ENCODE measurements at places on chromosomes 12 and 14.

GRCh38 chr14:70812124-70812818 lies 3.0 kb upstream of the MAP3K9 start:
- no peak for DNase-seq

DNA sequence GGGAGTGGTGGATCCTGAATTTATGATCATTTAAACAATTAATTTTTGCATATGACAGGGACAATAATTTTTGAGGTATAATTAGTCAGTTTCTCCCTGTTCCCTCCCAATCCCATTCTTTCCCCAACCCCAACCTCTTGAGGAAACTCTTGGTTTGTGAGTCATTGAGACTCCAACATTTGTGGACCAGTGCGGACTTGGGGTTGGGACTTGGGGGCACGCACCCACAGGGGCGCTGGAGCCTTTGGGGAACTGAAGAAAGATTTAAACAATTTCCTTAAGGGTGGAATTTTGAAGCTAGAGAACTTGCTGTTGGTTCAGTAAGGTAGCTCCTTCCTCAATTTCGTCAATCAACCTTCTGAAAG lies 17.4 kb upstream of the PTGR2 start:
- no peak for DNase-seq

GRCh38 chr12:129839679-129840078 lies 64.1 kb downstream of the TMEM132D start:
- no peak for DNase-seq

- DNase-seq, result no peak
Measured at GRCh38 chr12:129873833-129874208, 30.0 kb downstream of the TMEM132D start.

GRCh38 chr12:46657453-46658411 lies 168.1 kb downstream of the SLC38A4 start:
- no peak for DNase-seq

GRCh38 chr12:102939670-102940222 lies 17.7 kb upstream of the ASCL1 start:
- no peak for DNase-seq

DNA sequence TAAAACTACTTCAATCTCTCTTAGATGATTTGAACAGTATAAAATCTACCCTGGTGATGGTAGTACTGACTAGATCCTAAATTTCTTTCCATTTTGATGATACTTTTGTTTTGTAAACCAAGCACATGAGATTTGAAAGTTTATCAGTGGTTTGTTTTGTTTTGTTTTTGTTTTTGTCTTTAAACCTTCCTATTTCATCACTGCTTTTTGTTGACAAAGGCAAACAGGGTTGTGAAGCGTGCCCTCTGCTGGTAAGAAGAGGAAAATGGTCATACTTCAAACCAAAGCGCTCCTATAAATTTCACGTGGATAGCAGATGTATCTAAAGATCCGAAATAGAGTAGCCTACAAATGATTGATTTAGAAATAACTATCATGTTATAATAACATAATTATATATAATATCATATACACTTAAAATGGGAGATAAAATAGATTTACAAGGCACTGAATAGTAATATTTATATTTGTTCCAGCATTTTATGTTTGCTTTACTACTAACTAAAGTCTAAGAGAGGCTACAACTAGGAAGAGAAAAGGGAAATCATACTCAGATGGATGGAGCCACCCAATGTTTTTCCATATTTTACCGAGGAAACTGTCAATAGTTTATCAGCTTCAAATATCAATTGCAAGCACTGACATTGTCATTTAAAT lies 254.0 kb upstream of the USP15 start:
- no peak for DNase-seq

DNA sequence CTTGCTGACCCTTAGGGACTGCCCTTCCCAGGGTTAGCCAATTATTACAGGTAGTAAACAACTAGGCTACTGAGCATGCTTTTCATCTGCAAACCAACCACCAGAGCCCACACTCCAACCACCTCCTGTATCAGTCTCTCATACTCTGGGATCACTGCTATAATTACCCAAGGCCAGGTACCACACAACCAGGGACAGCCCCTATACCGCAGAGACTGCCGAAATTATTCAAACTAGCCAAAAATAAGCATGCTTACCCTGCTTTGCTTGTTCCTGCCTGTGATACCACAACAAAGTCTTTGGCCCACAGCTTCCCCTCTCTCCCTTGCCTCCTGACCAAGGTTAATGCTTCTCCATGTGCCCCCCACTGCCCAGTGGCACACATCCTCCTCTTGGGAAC lies 197.6 kb upstream of the SRRM4 start:
- DNase-seq, result no peak

DNA sequence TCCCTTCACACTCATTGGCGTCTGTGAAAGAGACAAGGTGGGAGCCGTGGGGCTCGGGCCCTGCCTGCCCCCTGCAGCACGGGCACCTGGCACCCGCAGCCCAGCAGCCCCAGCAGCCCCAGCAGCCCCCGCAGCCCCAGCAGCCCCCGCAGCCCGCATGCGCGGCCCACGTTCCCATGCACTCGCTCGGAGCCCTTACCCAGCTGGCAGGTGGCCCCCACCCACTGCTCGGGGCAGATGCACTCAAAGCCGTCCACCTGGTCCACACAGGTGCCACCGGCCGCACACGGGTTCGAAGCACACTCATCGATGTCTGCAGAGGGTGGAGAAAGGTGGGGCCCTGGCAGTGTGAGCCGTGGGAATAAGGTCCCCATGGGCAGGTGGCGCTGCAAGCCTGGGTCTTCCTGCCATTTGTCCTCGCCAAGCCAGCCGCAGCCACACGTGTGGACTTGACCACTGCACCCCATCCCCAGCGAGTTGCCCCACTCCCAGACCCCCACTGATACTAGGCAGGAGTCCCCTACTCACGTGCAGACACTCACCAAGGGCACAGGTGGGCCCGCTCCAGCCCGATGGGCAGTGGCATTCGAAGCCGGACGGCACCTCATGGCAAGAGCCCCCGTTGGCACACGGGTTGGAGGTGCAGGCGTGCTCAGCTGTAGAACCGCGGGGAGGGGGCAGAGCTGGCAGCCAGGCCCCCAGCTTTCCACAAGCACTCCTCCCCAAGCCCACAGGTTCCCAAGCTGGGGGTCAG lies 17.3 kb downstream of the JAG2 start:
- DNase-seq, result no peak

GRCh38 chr14:95408731-95409476 lies 89.2 kb upstream of the CLMN start:
- DNase-seq, result no peak

- DNase-seq, result no peak
Measured at GRCh38 chr14:68649476-68650189, 143.2 kb downstream of the ZFP36L1 start.

- no peak for DNase-seq
Measured at GRCh38 chr14:36333119-36333518, 12.7 kb upstream of the MBIP start.

DNA sequence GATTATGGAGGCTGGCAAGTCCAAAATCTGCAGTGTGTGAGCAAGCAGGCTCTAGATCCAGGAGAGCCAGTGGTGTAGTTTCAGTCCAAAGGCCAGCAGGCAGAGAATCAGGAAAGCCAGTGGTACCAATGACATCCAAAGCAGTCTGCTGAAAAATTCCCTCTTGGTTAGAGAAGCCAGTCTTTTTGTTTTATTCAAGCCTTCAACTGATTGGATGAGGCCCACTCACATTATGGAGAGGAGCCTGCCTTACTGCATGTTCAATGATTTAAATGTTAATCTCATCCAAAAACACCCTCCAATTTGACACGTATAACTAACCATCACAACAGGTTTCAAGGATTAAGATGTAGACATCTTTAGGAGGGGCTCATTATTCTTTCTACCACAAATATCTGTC lies 49.5 kb upstream of the ZDHHC17 start:
- no peak for DNase-seq

- DNase-seq, result no peak
Measured at GRCh38 chr12:77324763-77325468, 259.5 kb upstream of the E2F7 start.

GRCh38 chr14:101604228-101604934 lies 43.1 kb downstream of the DIO3 start:
- no peak for DNase-seq

- DNase-seq, result no peak
Measured at GRCh38 chr14:30525833-30526232, 33.1 kb upstream of the G2E3 start.

GRCh38 chr14:51020024-51020710 lies 74.7 kb downstream of the TRIM9 start:
- no peak for DNase-seq

- peak; percentile 24 for DNase-seq
Measured at GRCh38 chr14:75578102-75578785, at the start of gene FLVCR2. Gene FLVCR2, plus strand, starts transcription at chr14:75578620. Its CDS starts 353 bp downstream, at chr14:75578973.

- DNase-seq, result no peak
Measured at GRCh38 chr14:88232771-88233170, 90.3 kb downstream of the KCNK10 start.

DNA sequence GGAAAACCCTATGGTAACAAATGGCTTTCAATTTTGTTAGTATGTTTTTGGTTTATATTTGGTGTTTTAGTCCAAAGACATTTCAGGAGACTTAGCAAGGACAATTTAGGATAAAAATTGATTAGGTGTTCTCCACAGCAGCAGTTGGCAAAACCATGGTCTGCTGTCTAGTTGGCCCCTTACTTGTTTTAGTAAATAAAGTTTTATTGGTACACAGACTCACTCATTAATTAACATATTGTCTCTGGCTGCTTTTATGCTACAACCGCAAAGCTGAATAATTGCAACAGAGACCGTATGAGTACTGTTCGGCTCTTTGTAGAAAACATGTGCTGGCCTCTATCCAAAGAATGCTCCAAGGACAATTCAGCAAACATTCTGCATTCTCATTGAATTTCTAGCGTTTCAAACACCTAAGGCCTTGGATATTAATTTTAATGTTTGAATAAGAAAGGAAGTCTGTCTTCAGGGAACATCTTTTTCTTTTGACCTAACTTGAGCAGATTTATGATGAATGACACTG lies 77.7 kb downstream of the CCDC92 start:
- DNase-seq, result no peak

- DNase-seq, result no peak
Measured at GRCh38 chr14:103346286-103346685, 12.2 kb downstream of the EIF5 start.

DNA sequence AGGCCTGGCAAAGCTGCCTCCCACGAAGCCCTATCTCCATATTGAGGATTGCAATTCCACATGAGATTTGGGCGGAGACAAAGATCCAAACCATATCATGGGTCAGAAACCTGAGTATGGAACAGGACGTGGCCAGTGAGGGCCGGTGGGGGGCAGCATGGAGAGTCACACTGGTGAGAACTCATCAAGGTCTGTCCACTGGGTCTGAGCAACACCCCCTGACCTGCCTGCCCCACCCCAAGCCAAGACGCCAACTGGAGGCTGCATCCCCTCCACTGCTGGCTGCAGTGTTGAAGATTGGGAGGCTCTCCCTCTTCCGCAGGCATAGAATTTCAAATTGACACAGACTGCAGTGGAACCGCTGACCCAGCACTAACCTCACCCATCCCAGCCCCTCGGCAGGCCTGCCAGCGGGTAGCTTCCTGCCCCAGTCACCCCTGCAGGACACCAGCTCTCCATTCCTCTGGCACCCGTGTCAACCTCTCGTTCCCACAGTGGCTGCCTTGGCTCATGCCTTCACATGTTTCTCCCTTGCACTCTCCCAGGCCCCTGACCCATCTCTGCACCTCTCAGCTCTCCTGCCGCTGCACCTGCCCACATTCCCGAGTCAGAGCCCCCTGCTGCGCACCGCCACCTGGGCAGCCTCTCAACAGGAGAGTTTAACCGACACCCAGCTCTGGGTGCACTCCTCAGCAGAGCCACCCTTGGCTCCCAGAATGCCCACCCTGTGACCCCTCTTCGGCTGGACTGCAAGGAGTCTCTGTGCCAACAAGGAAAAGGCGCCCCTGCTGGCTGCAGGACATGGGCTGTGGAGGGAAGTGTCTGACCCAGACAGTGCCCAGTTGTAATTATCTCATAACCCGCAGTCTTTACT lies 45.2 kb upstream of the PPP2R5C start:
- DNase-seq, result no peak

GRCh38 chr12:12294215-12295005 lies 27.6 kb upstream of the LRP6 start:
- DNase-seq, result no peak

DNA sequence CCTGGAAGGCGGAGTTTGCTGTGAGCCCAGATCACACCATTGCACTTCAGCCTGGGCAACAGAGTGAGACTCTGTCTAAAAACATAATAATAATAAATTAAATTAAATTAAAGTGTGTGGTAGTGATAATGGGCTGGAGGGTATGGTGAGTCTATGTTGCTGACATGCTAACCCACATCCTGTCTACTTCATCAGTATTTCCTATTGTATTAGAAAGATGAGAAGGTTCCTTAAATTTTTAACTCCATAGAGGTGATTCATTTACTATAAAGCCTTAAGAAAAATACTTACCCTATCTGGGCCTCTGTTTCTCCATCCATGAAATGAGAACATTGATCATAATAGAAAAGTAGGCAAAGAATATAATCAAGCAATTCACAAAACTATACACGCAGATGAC lies 280.5 kb downstream of the FBXL14 start:
- no peak for DNase-seq

DNA sequence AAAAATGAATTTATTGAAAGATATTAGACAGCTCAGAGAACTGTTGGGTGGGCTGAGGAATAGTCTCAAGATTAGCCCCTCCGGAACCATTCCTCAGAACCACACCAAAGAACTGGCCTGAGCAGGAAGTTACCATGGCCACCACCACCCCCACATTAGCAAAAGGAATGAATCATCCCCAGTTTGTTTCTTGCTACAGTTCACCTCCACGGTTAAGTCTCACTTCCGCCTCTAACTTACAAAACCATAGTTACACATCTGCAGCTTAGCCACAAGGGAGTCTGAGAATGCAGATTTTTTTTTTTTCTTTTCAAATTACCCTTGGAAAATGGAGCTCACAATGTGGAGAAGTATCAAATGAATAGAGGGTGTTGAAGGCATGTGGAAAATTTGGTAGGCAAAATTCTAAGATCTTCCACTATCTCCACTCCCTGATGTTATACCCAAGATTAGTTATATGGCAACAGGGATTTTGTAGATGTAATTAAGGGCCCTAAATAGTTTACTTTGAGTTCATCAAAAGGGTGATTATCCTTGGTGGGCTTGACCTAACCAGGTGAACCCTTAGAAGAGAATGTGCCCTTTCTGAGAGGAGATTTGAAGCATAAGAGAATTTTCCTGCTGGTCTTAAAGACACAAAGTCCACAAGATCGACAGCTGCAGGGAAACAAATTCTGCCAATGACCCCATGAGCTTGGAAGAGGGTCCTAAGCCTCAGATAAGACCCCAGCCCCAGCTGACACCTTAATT lies 129.8 kb upstream of the KRR1 start:
- no peak for DNase-seq

- DNase-seq, result no peak
Measured at GRCh38 chr12:75591628-75592027, 80.2 kb upstream of the KRR1 start.

Data from stimulated activated CD8-positive, alpha-beta memory T cell treated with anti-CD3 and anti-CD28 coated beads, Interleukin-4, amount 100 ng/mL, for 1 hour (primary cell).